ENCODE measurements at places on chromosomes 1 and 21.

GRCh38 chr1:228286505-228287417 lies 78.9 kb downstream of the OBSCN start:
- DNase-seq = no peak
- no peaks in the 10 kb centered on the region for H3K36me3 ChIP-seq
- no peak overlapping the region for H3K27ac ChIP-seq
- H3K27me3 ChIP-seq = no peaks in the 10 kb centered on the region

GRCh38 chr1:156150333-156151011 lies 2.9 kb upstream of the SEMA4A start:
- no peaks in the 10 kb centered on the region for H3K27me3 ChIP-seq
- no peak for DNase-seq
- no peak overlapping the region for H3K27ac ChIP-seq
- H3K4me1 ChIP-seq = peaks cover 55% of the 10 kb centered on the region

DNA sequence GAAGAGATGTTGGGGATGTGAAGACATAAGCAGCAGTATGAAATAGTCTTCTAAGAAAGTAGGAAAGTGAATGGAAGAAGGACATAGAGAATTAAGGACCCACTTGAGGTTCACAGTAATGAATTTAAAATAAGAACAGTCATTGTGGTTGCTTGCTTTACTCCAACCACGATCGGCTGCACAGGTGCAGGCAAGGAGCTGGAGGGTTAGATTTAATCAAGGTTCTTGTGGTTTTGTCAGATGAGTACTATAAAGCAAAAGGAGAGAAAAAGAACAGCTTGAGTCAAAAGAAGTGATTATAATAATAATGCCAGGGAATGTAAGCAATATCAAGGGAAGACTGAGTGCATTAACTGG lies 46.1 kb upstream of the RBM34 start:
- peak overlapping the region; percentile 75 for H3K27ac ChIP-seq
- H3K27me3 ChIP-seq = no peaks in the 10 kb centered on the region
- H3K4me1 ChIP-seq = peaks cover 35% of the 10 kb centered on the region
- H3K36me3 ChIP-seq = peaks cover 35% of the 10 kb centered on the region

DNA sequence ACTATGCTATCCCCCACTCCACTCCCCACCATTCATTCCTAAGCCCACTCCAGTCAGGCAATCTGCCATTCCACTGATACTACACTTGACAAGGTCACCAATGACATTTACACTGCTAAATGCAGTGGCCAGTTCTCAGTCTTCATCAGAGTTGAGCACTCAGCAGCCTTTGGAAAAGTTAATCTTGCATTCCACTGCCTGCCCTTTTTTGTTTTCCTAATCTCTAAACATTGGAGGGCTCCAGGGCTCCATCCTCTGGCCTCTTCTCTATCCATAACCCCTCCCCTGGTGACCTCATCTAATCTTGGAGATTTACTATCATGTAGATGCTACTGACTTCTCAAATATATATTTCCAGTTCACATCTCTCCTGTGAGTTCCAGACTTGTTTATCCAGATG lies 70.9 kb upstream of the S1PR1 start:
- H3K4me3 ChIP-seq = no peak overlapping the region
- no peaks in the 10 kb centered on the region for H3K27me3 ChIP-seq
- no peak overlapping the region for H3K27ac ChIP-seq
- peaks cover 10% of the 10 kb centered on the region for H3K36me3 ChIP-seq

DNA sequence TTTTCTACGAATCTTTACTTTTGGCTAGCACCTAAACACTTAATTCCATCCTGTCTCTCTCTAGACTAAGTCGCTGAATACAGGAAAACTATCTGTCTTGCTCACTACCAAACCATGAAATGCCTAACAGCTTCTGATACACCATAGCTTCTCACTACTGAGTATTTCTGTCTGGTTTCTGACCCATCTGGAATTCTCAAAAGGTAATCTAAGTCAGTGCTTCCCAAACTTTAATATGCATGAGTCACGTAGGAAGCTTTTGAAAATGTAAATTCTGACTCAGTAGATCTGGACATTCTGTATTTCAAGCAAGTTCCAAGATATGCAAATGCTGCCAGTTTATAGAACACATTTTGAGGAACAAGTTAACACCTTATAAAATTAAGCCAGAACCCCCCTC lies 9.2 kb upstream of the OVGP1 start:
- H3K36me3 ChIP-seq = peaks cover 25% of the 10 kb centered on the region
- H3K27ac ChIP-seq = no peak overlapping the region
- no peaks in the 10 kb centered on the region for H3K27me3 ChIP-seq
- H3K4me1 ChIP-seq = peaks cover 1% of the 10 kb centered on the region

- H3K27me3 ChIP-seq = peaks cover 45% of the 10 kb centered on the region
- H3K27ac ChIP-seq = no peak overlapping the region
- peaks cover 31% of the 10 kb centered on the region for H3K4me1 ChIP-seq
- no peak overlapping the region for H3K4me3 ChIP-seq
Observed at GRCh38 chr1:182631954-182632353, 27.8 kb upstream of the RGS16 start.

- H3K27me3 ChIP-seq = no peaks in the 10 kb centered on the region
- DNase-seq = no peak
- H3K4me1 ChIP-seq = no peaks in the 10 kb centered on the region
- H3K27ac ChIP-seq = no peak overlapping the region
- H3K36me3 ChIP-seq = peaks cover 19% of the 10 kb centered on the region
Observed at GRCh38 chr1:28718586-28719331, 18.0 kb upstream of the YTHDF2 start.

- DNase-seq = no peak
- no peaks in the 10 kb centered on the region for H3K27me3 ChIP-seq
- peaks cover 14% of the 10 kb centered on the region for H3K36me3 ChIP-seq
- H3K4me3 ChIP-seq = no peak overlapping the region
- H3K27ac ChIP-seq = no peak overlapping the region
- H3K4me1 ChIP-seq = peaks cover 37% of the 10 kb centered on the region
Observed at GRCh38 chr1:165882168-165882837, 54.9 kb downstream of the UCK2 start.

DNA sequence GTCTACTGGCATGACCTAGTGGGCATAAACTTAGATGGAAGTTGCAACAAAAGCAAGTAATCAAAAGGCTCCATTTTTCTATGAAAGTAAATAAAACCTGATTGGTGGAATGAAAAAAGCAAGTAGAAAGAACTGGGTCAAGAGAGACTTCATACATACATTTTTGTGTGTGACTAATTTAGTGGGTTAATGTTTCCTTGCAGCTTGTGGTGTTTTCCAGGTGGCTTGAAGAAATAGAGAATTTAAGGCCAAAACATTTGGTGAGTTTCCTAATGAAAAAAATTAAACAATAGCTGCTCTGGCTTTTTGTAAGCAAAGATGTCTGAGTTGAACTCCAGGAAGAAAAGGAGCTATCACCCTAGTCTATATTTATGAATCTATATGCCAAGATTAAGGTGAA lies 71.0 kb downstream of the ZC3H11B start:
- no peak overlapping the region for H3K4me3 ChIP-seq
- H3K27ac ChIP-seq = no peak overlapping the region
- H3K4me1 ChIP-seq = no peaks in the 10 kb centered on the region
- no peaks in the 10 kb centered on the region for H3K27me3 ChIP-seq

- no peak for DNase-seq
- H3K27me3 ChIP-seq = peaks cover 15% of the 10 kb centered on the region
- H3K4me1 ChIP-seq = peaks cover 19% of the 10 kb centered on the region
- no peak overlapping the region for H3K27ac ChIP-seq
Observed at GRCh38 chr1:183810121-183810520, 5.2 kb downstream of the RGL1 start.

GRCh38 chr1:187236676-187237075 lies 407.9 kb downstream of the PLA2G4A start:
- H3K4me3 ChIP-seq = no peak overlapping the region
- H3K27ac ChIP-seq = no peak overlapping the region
- no peaks in the 10 kb centered on the region for H3K4me1 ChIP-seq
- DNase-seq = no peak

DNA sequence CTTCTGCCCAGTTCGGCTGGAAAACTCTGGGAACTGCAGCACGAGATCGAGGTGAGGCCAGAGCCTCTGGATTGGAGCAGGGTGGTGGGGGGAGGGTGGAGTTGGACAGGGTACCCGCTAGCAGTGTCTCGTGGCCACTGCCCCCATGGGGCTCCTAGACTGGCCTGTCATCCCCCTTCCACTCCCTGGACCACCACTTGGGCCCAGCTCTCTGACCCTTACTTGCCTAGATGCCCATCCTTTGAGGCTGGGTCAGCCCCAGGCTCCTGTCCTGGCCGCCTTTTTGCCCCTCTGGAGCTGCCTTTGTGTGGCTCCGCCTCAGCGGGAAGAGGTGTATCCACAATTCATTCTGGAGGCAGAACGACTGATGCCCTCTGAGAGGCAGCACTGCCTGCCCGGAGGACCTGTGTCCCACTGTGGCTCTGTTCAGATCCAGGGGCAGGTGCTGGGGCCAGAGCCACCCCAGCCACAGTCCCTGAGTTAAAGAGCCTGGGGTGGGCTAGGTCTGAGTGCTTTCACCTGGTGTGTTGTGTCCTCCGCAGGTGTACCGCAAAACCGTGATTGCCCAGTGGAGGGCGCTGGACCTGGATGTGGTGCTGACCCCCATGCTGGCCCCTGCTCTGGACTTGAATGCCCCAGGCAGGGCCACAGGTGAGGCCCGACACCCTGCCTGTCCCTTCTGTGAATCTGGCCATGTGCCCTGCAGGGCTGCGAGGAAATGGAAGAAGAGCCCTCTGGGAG lies 17.7 kb downstream of the FAAH start:
- H3K4me3 ChIP-seq = no peak overlapping the region
- H3K27me3 ChIP-seq = no peaks in the 10 kb centered on the region
- H3K27ac ChIP-seq = no peak overlapping the region
- no peak for DNase-seq
- no peaks in the 10 kb centered on the region for H3K36me3 ChIP-seq

All from activated CD8-positive, alpha-beta memory T cell treated with anti-CD3 and anti-CD28 coated beads, Interleukin-2, amount 10 ng/mL, durations not matched to agents 7 days and 5 days (primary cell).